Breast epithelium (tissue), 4 donors: ENCODE measurements at places on chromosomes 3 and 15. TPM values are rescaled to one million over a fixed set of nuclear protein-coding genes. Genes with fewer than 3 reads are reported as not detected.

DNA sequence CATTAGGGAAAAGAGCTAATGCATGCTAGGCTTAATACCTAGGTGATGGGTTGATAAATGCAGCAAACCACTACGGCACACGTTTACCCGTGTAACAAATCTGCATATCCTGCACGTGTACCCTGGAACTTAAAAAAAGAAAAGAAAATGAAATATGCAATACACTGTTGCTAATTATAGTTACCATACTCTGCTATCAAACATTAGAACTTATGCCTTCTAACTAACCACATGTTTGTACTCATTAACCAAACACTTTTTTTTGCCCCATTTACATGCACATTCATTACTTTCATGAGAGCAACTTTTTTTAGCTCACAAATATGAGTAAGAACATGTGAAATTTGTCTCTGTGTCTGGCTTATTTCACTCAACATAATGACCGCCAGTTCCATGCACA, 253.1 kb downstream of the CGGBP1 start:
- DNase-seq: no peak

GRCh38 chr15:73851689-73852088, 21.7 kb upstream of the TBC1D21 start:
- no peak for DNase-seq

DNA sequence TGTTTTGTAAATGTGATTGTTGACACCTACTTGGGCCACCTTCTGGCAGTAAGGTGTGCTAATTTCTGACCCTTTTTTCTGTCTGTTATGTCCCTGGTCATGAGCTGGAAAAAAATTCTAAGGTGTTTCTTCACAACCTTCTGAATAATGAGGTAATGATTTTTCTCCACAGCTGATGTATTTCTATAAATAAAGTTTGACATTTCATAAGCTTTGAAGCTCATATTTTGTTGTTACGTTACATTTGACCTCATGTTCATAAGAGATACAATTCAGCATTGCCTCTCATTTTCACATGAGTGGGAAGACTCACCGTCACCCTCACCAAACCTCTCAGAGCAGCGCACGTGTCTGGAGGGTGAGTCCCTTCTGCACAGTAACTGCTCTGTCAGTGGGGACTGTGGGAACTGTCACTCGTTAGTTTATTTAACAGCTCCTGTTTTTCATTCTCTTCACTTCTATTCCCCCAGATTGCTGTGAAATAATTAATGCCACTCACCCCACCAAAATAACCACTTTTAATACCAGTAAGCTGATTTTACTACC, 140.9 kb downstream of the PLCL2 start:
- DNase-seq: no peak

GRCh38 chr3:195045481-195046210, 225.3 kb downstream of the XXYLT1 start:
- peak; percentile 34 for DNase-seq

- DNase-seq: peak; percentile 18
Measured at GRCh38 chr3:32781211-32781968, 36.4 kb upstream of the TRIM71 start.

Gene ZNF445
- 5.8 TPM for total RNA-seq

DNA sequence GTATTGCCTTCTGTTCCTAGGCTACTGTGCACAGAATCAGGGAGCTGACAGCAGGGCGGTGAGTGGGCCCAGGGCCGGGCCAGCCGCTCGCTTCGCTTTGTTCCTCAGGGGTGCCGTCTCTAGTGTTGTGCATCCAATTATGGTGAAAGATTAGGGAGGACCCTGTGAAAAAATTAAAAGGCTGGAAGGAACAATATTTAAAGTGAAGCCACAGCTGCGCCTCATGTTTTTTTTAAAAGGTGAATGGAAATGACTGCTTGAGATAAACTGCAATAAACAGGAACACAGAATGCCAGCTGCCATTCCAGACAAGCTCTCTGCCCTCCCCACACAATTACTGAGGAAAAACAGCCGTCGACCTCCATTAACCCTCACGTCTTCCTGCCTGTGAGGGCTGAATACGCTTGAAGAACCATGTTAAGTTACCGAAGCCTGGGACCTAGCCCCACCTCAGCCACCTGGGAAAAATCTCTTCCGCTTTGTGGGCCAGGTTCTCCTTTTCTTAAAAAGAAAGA, 132.0 kb upstream of the IL12A start:
- DNase-seq: no peak

DNA sequence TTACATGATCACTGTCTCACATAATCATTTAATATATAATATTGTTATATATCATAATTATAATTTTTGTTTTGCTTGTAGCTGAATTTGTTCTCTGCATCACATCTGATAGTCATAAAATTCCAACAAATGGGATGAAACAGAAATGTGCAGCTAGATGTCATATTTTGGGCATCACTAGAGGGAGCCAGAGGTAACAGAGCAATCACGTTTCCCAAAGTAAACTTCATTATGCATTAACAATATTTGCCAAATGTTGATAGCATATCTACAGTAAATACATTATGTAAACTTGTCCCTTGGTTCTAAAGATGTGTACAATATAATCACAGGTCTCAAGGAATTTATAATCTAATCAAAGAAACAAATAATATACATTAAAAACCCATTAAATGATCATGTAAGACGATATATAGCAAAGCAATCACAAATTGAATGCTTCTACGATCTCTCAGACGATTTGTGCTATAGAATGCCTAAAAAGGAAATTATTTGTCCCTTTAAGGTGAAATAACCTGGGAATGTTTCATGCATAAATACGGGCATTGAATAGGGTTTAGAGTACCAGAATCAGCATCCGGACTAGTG, 234.2 kb upstream of the MCTP2 start:
- no peak for DNase-seq

DNA sequence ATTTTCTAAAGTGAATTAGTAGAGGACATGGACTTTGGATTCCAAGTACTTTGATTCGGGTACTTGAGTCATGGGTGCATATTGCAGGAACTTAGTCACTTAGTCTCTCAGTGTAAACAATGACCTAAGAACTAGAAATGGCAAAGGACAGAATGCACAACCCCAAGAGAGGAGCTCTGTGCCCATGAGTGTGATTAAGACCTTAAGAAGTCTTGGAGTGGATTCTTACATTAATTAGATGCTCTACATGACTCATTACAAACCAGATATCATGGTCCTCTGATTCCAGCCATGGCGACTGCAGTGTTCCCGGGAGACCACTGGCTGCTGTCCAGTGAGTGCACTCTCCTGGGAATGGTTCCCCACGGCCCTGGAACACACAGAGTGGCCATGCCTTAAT, 251.5 kb downstream of the GABRG3 start:
- no peak for DNase-seq

Gene CLDN1
- total RNA-seq: 51.8 TPM

Gene MAP6D1
- 1.8 TPM for total RNA-seq

DNA sequence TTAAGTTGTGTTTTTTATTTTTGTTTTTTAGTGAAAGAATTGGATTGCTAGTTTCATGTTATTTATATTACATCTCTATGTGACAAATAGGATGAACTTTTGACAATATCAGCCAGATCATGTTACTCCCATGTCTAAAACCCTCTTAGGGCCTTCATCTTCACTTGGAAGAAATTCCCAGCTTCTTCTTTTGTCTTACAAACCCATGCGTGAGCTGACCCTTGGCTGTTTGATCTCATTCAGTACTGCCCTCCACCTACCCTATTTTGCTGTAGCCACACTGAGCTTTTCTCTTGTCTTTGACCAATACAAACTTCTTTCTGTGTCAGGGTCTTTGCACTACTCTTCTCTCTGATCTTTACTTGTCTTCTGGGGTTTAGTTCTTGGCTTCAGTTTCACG, 37.0 kb downstream of the RBM6 start:
- no peak for DNase-seq

DNA sequence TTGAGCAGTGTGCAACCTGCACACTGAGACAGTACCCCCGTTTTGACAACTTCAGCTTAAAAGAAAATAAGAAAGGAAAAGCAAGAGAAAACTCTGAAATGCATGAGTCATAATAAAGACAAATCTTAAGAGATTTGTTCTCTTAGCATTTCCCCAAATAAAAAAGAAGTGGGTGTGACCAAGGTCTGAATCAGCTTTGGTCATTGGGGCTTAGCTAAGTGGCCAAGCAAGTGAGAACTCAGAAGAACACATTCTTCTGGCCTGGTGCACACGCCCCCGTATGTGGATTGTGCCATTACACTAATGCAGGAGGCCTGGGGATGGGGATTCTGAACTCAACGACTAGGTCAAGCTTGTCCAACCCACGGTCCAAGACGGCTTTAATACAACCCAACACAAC, 56.9 kb upstream of the PDZRN3 start:
- no peak for DNase-seq

DNA sequence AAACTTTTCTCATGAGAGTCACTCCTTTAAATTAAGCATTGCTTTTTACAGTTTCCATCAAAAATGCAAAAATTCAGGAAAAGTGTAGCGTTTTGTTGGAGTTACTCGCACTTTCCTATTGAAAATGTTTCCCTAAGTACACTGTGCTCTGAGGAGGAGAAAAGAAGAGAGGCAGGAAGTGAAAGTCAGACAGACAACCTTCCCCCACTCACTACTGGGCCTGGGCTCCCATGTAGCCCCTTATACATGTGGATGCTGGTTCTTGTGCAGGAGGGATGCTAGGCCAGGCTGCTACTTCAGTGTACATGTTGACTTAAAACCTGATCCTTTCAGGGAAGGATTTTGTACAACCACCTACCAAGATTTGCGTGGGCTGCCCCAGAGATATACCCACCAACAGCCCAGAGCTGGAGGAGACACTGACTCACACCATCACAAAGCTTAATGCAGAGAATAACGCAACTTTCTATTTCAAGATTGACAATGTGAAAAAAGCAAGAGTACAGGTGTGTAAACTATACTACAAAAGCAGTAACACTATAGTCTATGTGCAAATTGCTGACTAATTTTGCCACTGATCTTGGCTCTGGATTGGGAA, 15.1 kb downstream of the KNG1 start:
- DNase-seq: no peak

DNA sequence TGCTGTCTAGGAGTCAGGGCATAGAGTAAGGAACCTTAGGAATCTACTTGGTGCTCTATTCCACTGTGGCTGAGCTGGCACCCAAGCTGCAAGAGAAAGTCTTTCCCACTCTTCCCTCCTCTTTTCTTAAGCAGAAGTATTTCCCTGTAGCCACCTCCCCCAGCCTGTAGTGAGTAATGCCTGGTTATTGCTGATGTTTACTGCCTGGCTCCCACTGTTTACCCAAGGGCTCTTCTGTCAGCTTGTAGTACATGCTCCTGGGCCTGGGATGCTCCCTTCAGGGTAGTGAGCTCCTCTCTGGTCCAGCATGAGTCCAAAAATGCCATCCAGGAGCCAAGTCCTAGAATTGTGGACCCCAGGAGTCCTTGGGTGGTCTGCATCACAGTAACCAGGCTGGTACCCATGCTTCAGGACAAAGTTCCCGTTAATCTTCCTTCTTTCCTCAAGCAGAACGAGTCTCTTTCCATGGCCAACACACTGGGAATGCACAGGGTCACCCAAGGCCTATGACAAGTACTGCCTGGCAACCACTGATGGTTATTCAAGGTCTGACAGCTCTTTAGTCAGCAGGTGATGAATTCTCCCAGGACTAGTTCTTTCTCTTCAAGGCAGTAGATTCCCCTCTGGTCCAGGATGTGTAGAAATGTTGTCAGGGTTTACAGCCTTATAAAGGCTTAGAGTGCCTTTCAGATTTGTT, 17.6 kb downstream of the GALK2 start:
- DNase-seq: no peak

GRCh38 chr15:74367296-74367854, at the start of gene CYP11A1:
CYP11A1 (minus strand) TSS chr15:74367646; CDS start chr15:74367585, 61 bp downstream.
- DNase-seq: peak; percentile 30

Gene TRPM1
- total RNA-seq: not detected

Gene VIPR1
- 40.2 TPM for total RNA-seq

DNA sequence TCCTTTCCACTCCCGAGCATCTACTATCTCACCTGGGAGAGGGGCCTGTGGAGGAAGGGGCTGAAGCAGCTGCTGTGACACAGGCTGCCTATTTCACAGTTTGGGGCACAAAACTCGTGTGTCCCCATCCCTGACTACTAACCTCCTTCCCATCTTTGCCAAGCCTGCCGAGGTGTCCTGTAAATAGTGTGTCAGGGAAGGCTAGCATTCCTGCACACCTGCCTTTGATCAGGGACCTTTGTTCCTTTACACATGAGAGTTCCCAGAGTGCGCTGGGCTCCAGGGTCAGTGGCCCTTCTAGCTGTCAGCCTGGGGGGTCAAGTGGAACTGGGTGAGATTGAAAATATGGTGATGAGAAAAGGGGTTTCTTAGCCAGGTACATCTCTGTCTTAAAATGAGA, 13.0 kb upstream of the TF start:
- DNase-seq: no peak

Gene OR5H15
- not detected for total RNA-seq

GRCh38 chr15:78108300-78109084, 16.1 kb downstream of the SH2D7 start:
- peak; percentile 75 for DNase-seq

Gene HYPK
- total RNA-seq: 11.2 TPM

GRCh38 chr3:113844622-113845222, 6.1 kb downstream of the GRAMD1C start:
- no peak for DNase-seq

DNA sequence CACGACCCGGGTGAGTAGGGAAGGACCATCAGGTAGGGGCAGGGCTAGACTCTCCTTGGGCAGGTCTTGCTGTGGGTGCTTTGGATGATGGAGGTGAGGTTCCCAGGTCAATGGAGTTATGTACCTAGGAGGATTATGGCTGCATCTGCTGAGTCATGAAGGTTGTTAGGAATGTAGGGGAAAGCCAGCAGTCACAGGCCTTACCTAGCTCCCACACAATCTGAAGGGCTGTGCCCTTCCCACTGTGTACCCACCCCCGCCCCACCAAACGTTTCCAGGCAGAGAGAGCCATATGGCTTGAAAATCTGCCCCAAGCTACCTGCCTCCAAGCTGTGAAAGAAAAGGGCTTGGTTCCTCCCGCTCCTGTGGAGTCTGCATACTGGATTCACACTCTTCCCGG, 573.4 kb upstream of the DPPA4 start:
- DNase-seq: no peak
